Left colon (tissue), 2 donors: ENCODE measurements at places on chromosomes 1 and 21.

GRCh38 chr1:34590211-34590623 is 164.6 kb upstream of the GJB5 start:
- DNase-seq = no peak

DNA sequence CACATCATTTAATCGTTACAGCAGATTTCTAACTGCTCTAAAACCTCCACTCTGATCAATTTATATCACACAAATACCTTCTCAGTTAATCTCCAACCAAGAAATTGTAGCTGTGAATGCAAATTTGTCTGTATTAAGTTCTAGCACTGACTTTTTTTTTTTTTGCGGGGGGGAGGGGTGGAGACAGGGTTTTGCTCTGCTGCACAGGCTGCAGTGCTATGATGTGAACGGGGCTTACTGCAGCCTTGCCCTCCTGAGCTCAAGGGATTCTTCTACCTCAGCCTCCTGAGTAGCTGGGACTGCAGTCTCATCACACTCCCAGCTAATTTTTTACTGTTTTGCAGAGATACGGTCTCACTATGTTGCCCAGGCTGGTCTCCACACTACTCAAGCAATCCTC is 163.6 kb downstream of the RERE start:
- no peak for DNase-seq

- DNase-seq = no peak
Observed at GRCh38 chr1:226491093-226491850, 57.3 kb upstream of the STUM start.

GRCh38 chr1:210003501-210003900 is 65.5 kb downstream of the SYT14 start:
- no peak for DNase-seq

GRCh38 chr21:19969156-19969555 is 1029.1 kb upstream of the NCAM2 start:
- no peak for DNase-seq

DNA sequence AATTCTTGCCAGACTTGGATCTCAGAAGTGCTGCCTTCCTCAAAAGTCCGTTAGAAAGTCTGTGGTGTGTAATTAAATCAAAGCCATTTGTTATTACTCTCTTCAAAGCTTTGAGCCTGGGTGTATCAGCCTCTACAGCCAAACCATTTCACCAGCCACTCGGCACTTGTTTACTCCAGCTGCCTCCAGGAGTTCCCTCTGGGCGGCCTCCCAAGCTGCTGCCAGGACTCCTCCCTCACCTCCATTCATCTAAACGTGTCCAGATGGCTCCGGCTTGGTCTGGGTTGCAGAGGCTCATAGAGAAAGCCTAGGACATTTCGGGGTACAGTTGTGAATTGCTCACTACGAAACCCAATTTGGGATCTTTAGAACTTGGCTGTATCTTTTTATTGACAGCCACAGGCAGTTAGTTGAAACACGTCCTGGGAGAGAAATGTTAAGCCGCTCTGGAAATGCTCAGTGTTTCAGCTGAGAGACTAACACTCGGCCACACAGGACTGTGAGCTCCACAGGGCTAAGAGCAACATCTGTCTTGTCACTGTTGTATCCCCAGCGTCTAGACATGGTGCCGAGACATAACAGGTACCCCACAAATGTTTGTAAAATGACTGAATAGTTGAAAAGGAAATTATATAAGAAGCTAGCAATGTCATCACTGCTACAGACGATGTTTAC is 116.9 kb upstream of the NGF start:
- DNase-seq = peak; percentile 45

GRCh38 chr1:154717528-154717924 is 109.5 kb upstream of the ADAR start:
- no peak for DNase-seq

- no peak for DNase-seq
Observed at GRCh38 chr1:117860896-117861610, 68.4 kb downstream of the GDAP2 start.

- DNase-seq = no peak
Observed at GRCh38 chr1:239891621-239892358, 199.9 kb upstream of the FMN2 start.

DNA sequence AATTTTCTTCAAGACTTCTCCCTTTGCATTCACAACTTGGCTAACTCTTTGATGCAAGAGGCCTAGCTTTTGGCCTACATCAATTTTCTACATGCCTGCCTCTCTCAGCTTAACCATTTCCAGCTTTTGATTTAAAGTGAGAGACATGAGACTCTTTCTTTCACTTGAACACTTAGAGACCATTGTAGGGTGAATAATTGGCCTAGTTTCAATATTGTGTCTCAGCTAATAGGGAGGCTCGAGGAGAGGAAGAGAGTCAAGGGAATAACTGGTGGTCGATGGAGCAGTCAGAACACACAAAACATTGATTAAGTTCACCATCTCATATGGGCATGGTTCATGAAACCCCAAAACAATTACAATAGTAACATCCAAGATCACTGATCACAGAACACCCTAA is 225.5 kb downstream of the TPR start:
- DNase-seq = no peak

DNA sequence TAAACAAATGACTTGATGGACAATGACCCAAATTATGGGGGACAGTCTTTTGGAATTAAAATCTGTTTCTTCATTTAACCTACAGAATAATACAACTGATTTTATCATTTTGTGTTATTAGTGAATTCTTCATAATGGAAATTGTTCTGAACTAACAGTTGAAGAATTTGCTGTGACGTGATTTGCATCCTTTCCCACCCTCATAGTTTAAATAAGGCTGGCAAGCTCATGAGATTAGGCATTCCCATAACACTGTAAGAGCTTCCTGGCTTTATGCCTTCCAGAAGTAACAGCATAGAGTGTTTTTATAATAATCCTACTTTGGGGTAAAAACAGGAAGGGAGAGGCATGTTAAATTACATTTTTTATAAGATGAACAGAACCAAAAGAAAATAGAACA is 95.7 kb downstream of the ATP6V1G3 start:
- DNase-seq = no peak

DNA sequence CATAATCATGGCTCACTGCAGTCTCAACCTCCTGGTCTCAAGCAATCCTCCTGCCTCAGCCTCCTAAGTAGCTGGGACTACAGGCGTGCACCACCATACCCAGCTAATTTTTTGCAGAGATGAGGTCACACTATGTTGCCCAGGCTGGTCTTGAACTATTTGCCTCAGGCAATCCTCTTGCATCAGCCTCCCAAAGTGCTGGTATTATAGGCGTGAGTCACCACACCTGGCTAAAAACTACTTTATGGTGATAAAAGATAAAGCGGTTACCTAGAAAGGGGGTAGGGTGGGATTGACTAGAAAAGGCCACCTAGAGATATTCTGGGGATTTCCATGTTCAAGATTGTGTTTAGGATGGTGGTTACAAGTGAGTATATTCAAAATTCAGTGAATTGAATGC is 5.0 kb downstream of the TSTD1 start:
- DNase-seq = no peak

DNA sequence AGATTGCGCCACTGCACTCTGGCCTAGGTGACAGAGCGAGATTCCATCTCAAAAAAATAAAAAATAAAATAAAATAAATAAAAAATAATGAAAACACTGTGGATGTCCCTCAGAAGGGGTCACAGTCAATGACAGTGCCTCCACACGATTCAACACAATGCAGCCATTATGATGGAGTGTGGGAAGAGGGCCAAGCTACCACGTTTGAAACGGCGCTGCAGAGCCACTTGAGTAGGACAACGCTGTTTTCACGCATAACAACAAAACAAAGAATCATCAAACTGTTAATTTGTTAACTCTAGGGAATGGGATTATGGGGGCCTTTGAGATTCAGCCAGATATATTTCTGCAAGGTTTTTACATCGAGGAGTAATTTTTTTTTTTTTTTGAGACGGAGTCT is 36.5 kb downstream of the NKAIN1 start:
- no peak for DNase-seq

GRCh38 chr1:206489980-206490770 is 17.2 kb upstream of the RASSF5 start:
- DNase-seq = no peak

DNA sequence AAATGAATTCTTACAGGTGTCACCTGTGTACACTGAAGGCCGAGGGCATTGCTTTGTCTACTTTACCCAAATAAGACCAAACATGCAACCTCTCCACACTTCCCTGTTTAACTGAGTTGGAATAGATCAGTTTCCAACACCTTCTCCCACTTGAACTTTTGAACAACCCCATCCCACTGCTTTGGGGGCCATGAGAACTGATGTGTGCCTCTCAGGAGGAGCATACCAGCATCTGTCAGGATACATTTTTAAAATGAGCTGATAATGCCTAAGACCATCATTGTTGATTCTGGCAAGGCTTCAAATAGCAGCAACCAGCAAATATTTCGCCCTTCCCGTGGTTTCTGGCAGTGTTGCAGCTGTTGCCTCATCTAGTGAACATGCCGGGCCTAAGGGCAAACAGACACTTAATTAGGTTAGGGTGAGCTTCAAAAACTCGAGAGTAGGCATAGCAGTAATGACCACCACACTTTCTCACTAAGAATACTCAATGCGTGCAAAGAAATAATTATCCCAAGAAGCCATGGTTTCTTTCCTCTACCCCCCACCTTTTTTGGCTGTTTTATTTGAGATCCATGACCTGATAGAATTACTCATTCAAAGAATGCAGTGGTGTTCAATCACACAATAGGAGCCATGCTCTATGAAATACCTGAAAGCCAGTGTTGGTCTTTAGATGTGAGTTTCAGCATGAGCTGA is 63.7 kb downstream of the MAP10 start:
- DNase-seq = no peak

GRCh38 chr1:170001266-170001665 is 73.2 kb downstream of the KIFAP3 start:
- no peak for DNase-seq

- DNase-seq = no peak
Observed at GRCh38 chr21:16550917-16551741, 821.3 kb downstream of the USP25 start.

- no peak for DNase-seq
Observed at GRCh38 chr1:203538726-203539125, 44.8 kb downstream of the OPTC start.

GRCh38 chr21:18716578-18717138 is 313.1 kb upstream of the TMPRSS15 start:
- no peak for DNase-seq

GRCh38 chr1:181324797-181325616 is 158.3 kb upstream of the CACNA1E start:
- no peak for DNase-seq

DNA sequence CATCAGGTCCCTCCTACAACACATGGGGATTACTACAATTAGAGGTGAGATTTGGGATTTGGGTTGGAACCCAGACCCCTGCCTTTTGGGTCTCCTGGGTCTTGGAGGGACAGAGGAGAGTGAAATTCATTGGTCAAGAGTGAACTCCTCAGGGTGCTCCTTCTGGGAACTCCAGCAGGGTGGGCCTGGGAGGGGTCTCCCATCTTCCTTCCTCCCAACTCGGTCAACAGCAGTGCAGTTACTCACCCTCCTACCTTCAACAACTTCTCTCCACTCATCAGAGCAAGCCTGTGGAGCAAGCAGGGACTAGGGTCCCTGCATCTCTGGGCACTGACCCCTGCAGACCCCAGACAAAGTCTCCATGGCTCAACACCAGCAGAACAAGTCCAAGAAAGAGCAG is 89.3 kb upstream of the TMPRSS2 start:
- DNase-seq = no peak

DNA sequence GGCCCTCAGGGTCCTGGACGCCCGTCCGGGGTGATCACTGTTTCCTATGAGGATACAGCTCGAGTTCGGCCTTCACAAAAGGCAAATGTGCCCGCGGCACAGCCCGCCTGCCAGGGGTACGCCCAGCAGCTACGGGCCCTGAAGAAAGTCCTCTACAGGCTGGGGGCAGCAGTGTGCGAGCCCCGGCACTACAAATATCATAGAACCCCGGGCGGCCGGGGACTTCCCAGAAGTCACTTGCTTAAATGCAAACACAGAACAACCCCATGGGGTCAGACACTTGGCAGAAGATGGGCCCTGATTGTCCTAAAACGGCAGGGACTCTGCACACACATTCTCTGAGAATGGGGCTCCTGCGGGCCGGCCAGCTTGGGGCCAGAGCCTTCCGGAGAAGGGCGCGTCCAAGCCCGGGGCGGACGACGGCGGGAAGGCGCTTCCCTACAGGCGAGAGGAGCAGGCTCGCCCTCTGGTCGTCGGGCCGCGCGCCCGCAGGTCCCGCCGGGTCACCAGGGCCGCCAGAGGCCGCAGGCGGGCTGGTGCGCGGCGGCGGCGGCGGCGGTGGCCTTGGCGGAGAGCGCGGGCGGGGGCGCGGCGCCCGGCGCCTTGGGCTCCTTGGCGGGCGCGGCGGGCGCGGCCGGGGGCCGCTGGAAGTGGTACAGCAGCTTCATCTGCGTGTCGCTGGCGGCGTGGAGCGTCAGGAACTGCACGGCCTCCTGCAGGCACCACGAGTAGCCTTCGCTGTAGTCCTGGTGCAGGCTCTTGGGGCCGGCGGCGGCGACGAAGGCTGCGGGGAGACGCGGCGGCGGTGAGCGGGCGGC is 888 bp downstream of the HES5 start:
- DNase-seq = no peak

DNA sequence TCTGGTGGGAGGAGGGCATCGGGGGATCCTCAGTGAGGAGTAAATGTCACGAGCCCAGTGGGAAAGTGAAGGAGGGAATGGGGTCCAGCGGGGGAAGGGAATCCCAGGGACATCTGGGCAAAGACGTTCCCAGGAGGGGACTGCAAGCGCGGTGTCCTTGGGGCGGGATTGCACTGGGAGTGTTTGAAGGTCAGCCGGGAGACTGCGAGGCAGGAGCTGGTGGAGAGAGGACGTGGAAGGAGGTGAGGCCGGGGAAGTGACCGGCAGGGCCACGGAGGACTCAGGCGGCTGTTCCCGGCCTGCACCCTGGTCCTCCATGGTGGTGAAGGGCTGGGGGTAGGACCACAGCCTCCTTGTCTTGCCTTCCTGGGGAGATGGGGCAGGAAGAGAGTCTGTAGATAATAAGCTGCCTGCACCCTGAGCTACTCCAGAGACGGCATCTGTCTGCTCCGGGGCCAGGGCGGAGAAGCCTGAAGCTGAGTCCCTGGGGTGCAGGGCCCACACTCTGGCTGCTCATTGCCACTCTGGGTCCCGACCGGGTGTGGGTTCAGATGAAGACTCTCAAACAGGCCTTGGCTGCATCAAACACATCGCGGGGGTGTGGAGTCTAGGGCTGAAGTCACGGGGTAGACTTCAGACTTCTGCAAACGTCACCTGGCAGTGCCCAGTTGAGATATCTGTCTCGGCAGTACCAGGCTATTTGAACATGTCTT is 264.8 kb downstream of the CAMTA1 start:
- no peak for DNase-seq

- DNase-seq = no peak
Observed at GRCh38 chr1:193729429-193729828, 543.0 kb upstream of the B3GALT2 start.

GRCh38 chr21:37006486-37007291 is at the start of gene RIPPLY3:
Gene RIPPLY3 (plus strand): TSS chr21:37006702. CDS start chr21:37006773, 71 bp downstream.
- no peak for DNase-seq

DNA sequence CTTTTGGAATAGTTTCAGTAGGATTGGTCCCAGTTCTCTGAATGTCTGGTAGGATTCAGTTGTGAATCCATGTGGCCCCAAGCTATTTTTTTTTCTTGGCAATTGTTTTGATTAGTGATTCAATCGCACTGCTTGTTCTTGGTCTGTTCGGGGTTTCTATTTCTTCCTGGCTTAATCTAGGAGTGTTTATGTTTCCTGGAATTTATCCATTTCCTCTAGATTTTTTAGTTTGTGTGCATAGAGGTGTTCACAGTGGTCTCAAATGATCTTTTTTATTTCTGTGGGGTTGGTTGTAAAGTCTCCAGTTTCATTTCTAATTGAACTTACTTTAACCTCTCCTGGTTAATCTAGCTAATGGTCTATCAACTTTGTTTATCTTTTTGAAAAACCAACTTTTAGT is 117.6 kb downstream of the NME7 start:
- no peak for DNase-seq
